ENCODE measurements at places on chromosomes 7 and 10.

DNA sequence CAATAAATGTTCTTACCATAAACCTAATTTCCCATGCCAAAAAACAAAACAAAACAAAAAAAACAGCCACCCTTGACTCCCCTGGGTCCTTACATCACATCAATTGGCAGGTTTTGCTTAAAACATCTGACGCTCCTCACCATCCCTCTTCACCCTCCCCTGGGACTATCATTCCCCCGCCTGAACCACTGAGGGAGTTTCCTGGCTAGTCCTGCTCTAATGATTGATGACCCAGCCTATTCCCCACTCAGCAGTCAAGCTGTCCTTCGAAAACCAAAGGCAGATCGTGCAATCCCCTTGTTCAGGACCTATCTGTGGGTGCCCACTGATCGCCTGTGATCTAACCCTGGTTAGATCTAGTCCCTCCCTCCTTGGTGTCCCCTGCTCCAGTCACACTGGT, 11.2 kb upstream of the FRMPD2 start:
- DNase-seq: no peak

- DNase-seq: no peak
These were observed 294.3 kb downstream of the CTNNA3 start for GRCh38 chr10:67401711-67402110.

- DNase-seq: peak; percentile 10
These were observed 247.3 kb downstream of the SEMA3A start for GRCh38 chr7:83947260-83947659.

DNA sequence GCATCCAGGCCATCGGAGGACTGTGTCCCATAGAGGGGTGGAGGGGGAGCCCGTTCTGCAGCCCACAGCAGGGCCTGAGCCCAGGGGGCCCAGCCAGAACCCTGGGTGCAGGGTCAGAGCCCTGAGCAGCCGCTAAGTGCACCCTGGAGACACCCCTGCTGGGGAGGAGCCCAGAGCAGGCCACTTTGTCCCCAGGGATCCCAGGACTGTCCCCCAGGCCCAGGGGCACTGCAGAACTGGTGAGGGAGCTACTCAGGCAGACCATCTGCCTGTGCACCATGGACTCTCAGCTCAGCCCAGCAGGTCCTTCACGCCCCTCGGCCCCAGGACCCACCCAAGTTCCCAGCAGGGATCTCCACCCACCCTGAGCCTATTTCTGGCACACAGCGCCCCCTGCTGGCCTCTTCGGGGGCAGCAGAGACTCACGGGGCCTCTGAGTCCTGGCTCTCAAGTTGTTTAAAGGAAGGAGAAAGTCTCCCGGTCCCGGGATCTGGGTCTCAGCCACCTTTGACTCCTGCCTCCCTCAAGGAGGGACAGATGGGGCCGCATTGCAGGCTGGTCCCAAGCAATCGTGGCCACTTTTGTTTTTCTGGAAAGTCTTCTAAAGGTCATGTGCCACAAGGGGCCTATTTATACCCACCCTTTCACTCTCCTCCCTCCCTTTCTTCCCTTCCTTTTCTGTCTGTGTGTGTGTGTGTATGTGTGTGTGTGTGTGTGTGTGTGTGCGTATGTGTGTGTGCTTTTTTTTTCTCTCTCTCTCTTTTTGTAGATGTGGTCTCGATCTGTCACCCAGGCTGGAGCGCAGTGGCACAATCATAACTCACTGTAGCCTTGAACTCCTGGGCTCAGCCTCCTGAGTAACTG, 90.3 kb downstream of the MYL10 start:
- DNase-seq: peak; percentile 32

DNA sequence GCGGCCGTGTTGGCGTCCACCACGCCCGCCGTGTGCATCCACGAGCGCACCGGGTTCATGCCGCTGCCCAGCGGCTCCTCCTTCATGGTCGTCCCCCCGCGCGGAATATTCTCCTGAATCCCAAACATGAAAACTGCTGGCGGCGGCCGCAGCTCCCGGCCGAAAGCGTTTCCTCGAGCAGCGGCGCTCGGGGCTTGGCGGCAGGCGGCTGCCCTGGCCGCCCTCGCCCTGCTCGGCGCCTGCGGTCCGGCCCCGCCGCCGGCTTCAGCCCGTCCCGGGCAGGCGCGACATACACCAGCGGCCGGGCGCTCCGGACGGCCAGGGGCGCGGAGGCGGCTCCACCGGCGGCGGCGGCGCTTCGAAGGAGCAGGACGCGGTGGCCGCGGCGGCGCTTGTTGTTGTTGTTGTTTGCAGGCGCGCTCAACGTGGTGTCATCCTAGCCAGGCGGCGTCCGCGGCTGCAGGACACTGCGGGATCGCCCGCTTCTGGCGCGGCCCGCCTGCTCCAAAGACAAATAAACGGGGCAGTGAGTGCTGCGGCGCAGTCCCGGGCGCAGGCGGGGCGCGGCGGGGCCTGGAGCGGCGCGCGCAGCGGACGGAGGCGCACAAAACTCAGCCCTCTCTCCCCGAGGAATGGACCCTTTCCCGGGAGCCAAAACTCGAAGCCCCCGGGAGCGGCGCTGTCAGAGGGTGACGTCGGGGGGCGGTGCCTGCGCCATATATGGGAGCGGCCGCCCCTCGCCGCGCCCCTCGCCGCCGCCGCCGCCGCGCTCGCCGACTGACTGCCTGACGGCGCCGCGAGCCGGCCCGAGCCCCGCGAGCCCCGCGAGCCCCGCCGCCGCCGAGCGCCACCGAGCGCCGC, at the start of gene EBF3:
EBF3 (minus strand) TSS at position 634 of the 861 bp plus-strand sequence; CDS start at position 128, 506 bp downstream.
- no peak for DNase-seq

GRCh38 chr10:94403380-94404213, 1.3 kb downstream of the TBC1D12 start:
- peak; percentile 84 for DNase-seq

- DNase-seq: no peak
These were observed 255.2 kb upstream of the ZMIZ1 start for GRCh38 chr10:78813526-78813925.

DNA sequence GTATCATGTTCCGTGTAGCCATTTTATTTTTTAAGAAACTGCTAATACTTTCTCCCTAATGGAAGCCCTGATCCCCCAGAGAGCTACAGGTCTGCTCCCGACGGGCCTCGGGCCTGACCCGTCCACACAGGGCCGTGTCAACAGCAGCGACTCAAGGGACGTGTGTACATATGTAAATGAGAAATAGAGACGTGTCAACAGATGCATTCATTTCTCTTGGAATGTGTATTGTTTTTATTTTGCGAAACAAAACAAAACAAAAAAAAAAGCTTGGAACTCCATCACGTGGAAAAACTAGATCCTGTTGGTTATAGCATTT, 31.7 kb upstream of the PPIF start:
- DNase-seq: no peak

DNA sequence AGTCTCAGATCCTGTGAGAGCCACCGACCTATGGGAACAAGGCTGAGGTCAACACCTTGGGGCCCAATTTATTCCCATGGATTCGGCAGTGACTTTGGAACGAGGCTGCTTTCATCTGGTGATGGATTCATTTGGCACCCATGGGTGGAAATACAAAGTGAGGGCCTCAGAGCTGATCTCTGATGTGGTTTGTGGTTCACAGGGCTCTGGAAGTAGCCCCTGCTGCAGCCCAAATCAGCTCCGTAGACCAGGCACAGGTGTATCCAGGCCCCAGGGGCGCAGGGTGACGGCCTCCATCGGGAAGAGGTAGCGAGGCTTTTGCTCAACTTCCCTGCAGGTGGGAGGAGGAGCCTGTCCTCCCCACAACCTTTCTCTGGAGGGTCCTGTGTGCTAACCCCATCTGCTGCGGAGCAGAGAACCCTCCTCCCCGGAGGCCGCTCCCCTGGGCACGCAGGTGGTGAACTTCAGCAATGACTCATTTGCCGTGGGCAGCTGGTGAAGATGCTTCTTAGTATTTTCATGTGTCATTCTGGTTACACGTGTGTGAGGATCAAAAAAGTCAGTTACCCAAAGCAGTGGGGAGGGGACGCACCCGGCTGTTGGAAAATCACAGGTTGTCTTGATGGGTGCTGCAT, 7.5 kb upstream of the JAKMIP3 start:
- no peak for DNase-seq

DNA sequence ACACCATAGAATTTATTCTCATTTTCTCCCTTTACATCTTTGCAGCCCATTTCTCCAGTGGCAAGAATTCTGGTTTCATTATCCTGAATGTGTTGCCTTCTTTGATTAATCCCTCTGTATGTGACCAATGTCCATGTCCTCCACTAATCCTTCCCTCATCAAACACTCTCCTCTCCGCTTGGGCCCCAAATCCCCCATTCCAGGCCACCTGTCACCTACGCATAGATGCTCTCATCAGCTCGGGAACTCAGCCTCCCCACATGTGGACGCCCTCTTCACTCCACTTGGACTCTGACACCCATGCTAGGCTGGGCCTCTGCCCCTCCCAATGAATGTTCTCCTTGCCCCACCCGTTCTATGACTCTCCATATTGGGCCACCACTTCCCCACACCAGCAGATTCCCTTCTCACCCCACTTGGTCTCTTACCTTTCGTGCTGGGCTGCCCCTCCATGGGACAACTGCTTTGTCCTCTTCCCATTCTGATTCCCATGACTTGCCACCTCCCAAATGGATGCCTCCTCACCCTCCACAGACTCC, 18.7 kb upstream of the RBM20 start:
- no peak for DNase-seq

- no peak for DNase-seq
These were observed 53.2 kb downstream of the WDFY4 start for GRCh38 chr10:48737886-48738285.

DNA sequence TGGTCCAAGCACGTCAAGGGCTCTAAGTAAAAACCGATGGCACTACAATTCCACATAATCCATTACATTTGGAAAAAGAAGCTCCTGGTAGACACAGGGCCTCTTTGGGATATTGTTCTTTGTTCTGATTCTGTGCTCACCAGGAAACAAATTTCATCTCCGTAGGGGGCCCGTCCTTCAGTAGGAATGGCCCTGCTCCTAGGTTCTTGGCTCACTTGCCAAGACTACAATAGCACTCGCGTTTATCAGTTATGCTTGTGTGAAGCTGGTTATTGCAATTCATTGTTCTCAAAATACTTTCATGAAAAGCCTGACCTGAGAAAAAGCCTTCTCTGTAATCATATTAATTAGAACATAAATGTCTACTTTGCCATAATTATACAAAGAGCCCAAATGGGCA, 10.3 kb upstream of the ZC3HAV1L start:
- DNase-seq: no peak

GRCh38 chr10:124381011-124381611, 37.6 kb downstream of the OAT start:
- no peak for DNase-seq

DNA sequence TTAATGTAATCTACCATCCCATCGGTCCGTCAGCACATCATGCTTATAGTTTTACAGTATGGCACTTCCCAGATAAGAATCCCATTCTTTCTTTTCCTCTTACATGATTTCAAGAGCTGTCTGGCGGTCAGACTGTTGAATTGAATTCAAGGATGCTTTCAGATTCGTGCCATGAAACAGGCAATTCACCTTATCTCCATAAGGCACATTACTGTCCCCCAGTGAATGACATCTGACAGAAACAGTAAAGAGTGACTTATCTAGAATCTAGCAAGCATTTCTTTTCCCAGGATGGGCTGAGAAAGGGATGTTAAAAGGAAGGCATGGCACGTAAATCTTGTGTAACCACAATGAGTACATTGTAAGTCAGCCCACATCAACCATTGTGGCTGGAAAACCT, 61.1 kb upstream of the SEM1 start:
- no peak for DNase-seq

- no peak for DNase-seq
These were observed 184.2 kb downstream of the STK31 start for GRCh38 chr7:23893942-23894891.

GRCh38 chr7:120344276-120344675, 71.3 kb downstream of the KCND2 start:
- DNase-seq: no peak

DNA sequence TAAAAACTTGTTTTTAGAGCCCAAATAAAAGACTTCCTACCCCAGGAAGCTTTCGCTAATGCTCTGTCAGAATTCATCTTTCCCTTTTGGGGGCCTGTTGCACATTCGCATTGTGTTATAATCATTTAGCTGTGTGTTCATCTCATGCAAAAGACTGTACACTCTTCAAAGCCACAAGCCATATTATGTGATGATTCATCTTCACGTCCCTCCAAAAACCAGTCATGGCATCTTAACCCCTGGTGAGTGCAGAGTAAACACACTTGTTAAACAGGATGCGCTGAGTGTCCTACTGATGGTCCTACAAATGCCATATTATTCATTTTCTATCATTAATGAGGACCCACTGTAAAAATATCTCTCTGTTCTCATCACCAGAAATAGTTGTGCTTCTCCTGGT, 235.4 kb downstream of the KIAA1217 start:
- DNase-seq: no peak

DNA sequence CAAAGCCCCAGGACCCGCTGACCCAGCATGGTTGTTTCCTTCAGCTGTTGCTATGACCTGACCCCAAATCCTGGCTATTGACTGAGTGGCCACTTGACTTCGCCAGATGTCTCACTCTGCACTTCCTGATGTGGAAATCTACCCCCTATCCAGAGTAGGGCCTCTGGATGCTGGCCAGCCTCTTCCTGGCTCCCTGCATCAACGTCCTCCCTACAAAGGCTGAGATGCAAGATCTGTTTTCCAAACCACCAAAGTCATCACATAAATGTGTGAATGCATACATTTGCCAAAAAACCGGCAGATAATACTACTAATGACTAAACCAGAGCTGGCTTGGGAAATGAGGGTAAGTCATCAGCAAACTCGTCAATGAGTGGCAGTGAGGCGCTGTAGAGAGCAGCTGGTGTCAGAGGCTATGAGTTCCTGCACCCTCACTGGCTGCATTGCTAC, 70.4 kb downstream of the PYROXD2 start:
- DNase-seq: no peak

DNA sequence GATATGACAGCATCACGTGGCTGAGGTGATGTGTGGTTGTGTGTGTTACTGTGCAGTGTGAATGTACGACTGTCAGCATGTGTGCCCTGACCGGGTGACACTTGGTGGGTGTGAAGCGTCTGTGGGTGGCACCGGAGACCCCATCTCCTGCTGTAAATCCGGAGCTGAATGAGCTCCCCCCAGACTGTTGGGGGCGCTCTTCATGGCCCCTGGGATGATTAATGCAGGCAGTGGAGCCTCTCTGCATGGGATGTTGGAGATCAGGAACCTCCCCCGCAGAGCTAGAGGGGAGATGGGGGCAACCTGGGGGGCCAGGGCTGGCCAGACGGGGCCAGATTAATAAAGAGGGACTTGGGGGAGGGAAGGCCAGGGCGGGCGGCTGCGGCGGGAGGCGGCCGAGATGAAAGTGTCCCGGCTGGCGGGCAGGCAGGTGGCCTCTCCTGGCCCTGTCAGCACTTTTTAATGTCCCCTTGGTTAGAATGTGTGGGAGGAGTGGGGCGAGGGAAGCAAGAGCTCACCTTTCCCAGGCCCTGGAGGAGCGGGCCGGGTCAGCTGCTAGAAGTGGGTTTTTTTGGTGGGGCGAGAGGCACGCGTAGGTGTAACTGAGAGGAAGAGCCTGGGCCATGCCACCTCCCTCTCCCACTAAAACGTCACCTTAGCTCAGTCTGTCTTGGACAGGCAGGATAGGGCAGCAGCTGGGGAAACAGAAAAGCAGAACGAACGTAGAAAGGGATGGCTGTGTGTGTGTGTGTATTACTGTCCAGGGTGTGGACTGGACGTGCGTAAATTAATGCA, 34.1 kb downstream of the HIF1AN start:
- DNase-seq: no peak

Data from inflammatory macrophage treated with lipopolysaccharide for 1 hour (primary cell).